ENCODE measurements at places on chromosomes 7 and 10.
A peak's percentile ranks its signal among the peaks of the same experiment; 100 is the strongest.

DNA sequence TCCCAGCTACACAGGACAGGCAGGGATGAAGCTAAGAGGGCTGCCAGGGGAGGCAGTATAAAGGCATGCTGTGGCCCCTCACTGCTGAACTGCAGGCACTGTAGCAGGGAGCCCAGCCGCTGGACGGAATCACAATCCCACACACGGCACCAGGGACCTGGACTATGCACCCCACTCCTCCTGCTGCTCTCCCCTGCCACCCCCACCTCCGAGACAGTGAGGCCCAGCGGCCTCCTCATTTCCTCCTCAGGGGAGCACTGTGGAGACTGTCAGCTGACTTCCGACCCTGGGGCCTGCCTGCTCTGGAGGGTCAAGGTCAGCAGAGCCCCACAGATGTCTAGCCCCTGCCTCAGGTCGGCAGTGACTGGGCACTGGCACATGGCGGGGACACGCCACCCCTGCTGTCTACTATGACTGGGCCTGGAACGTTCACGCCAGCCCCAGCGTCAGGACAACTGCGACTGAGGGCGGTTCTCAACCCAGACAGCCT lies 92.7 kb downstream of the FAM53B start:
- no peak for DNase-seq

DNA sequence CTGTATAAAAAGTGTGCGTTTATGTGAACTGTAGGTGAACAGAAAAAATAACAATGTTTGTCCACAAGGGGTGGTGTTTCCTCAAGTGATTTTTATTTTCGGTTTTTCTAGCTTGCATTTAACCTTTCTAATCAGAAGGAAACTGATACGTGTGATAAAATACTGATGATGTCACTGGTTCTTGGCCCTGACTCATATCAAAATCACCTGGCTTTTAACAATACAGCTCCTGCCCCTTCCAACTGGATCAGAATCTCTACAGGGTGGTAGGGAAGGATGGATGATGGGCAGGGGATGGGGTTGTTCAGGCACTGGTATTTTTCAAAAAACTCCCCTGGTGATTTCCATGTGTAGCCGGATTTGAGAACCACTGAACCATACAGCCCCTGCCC lies 10.9 kb downstream of the NPFFR1 start:
- peak; percentile 40 for DNase-seq

DNA sequence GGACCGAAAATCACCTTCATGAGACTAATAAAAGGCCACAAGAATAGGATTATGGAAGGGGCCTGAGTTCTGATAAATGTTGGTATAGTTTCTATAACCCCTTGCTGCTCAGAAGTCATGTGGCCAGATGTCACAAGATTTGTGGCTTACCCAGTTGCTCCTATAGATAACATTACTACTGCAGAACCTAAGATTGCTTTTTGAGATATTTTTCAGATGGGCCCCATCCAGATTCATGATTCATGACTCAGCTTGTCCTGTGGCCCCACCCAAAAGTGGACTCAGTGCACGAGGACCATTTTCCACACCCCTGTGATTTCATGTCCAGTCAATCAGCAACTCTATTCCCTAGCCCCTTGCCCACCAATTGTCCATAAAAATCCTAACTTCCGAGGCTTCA lies 209.0 kb downstream of the ACTR3B start:
- DNase-seq: no peak

DNA sequence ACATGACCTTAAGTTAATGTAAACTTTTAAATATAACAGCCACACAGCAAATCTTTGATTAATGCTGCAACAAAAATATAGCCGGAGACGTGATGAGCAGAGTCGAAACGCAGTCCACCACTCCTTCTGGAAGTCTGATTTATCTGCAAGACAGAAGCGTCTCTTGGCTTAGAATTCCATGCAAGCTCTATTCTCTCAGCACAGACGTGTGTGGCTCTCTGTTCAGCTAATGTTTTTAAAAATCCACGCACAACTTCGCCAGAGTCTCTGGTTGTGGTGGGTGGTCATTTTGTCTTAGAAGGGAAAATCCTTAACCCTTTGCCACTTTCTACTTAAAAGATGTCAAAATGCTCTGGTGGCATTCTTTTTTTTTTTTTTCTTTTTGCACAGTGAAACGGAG lies 438.0 kb upstream of the MGMT start:
- DNase-seq: no peak

DNA sequence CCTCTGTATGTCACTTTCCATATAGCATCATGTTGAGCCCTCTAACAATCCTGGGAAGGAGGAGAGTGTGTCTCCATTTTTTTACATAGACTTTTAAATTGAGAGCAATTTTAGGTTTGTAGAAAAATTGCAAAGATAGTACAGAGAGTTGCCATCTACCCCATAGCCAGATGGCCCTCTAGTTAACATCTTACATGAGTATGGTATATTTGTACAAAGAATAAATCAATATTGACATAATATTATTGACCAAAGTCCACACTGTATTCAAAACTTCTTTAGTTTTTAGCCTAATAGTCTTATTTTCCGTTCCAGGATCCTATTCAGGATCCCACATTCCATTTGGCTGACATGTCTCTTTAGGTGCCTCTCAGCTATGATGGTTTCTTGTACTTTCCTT lies 274.6 kb upstream of the PLPP4 start:
- DNase-seq: no peak
